ENCODE measurements at places on chromosomes 4 and X. TPM values are rescaled to one million over a fixed set of nuclear protein-coding genes. Genes with fewer than 3 reads are reported as not detected.

GRCh38 chr4:145709843-145710242, 29.9 kb downstream of the C4orf51 start:
- no peak for DNase-seq

DNA sequence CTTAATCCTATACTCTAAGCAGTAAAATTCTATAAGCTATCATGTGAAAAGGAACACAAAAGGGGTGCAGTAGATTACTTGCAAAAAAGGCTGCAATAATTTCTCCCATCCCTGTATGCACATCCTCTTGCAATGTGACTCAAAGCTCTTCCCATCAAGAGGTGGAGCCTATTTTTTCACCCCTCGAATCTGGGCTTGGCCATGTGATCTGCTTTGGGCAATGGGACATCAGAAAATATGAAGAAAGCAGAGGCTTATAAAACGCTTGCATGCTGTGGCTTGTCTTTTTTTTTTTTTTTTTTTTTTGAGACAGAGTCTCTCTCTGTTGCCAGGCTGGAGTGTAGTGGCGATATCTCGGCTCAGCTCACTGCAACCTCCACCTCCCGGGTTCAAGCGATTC, 33.0 kb downstream of the GEMIN8 start:
- DNase-seq = no peak

MFAP3L gene
- 0.95 TPM for total RNA-seq

ASB12 gene
- total RNA-seq = not detected

SLC9B1 gene
- 0.43 TPM for total RNA-seq
